ENCODE measurements at places on chromosomes 16 and 17. TPM values are rescaled to one million over a fixed set of nuclear protein-coding genes. Genes with fewer than 3 reads are reported as not detected.

DNA sequence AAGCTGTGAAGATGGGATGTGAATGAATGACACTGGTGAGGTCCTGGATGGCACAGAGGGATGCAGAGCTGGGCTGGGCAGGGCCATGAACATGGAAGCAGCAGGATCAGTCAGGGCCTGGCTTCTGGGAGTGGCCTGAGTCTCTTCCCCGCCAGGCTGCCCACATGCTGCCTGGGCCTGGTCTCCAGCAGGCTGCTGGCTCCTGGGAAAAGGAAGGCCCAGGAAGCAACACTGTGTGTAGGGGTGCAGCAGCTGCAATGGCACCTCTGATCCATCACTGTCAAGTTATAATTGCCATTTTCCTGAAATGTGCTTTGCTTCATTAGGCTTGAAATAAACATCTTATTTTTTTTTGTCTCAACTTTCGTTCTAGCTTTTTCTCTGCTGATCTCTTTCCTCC lies 260.2 kb upstream of the N4BP1 start:
- DNase-seq: no peak
- no peaks in the 10 kb centered on the region for H3K36me3 ChIP-seq
- H3K4me1 ChIP-seq: no peaks in the 10 kb centered on the region
- H3K4me3 ChIP-seq: no peak overlapping the region

DNA sequence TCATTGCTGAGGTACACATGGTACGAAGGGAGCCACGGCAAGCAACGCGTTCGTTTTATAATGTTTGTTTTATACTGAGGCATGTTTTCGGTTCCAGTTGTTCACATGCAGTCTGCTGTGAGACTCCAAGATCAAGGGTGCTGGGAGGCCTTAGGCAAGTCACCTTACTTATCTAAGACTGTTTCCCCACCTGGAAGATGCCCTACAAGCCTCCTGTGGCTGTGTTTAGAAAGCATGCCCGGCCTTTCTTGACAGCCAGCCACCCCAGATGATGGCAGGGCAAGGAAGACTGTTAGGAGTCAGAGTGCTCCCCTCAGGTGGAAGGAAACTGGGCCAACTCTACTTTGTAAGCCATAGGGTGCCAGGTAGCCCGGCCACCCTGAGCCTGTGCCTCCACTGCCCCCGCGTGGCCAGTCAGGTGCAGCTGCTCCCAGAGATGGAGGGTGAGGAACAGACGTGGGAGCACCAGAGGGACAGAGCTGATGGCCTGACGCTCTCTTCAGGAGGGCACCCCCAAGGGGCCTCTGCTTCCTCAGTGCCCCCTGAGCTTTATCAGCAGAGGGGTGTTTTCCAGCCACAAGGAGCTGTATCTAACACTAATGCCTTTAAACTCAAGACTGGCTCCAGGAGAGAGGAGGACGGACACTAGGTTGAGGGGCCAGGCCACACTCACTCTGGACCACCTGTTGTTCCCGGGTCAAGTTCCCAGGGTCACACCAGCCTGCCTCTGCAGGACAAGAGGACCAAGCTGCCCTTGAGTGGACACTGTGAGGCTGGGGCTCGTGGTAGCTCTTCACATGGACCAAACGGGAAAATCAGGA lies 5.4 kb downstream of the NAT9 start:
- no peaks in the 10 kb centered on the region for H3K4me1 ChIP-seq
- peak overlapping the region; percentile 14 for H3K27ac ChIP-seq
- peaks cover 81% of the 10 kb centered on the region for H3K36me3 ChIP-seq
- H3K4me3 ChIP-seq: no peak overlapping the region

DNA sequence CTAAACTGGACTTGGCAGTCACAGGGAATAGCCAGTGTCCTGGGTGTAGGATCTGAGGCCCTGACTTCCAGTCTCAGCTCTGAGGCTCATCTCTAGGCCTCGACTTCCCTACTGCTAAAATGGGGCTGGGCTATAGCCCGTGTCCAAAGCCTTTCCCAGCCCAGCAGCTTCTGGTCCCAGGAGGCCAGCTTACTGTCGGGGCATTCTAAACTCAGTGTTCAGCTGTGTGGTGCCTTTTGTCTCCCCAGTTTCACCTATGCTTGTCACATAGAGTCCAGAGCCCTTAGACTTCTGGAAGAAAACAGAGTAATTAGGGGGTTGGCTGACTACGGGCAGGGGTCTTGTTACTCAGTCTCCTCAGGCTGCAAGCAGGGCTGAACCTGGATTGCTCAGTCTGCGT lies 94.8 kb downstream of the WSCD1 start:
- H3K4me3 ChIP-seq: no peak overlapping the region
- H3K4me1 ChIP-seq: no peaks in the 10 kb centered on the region
- H3K27ac ChIP-seq: no peak overlapping the region
- DNase-seq: no peak
- peaks cover 21% of the 10 kb centered on the region for H3K27me3 ChIP-seq

DNA sequence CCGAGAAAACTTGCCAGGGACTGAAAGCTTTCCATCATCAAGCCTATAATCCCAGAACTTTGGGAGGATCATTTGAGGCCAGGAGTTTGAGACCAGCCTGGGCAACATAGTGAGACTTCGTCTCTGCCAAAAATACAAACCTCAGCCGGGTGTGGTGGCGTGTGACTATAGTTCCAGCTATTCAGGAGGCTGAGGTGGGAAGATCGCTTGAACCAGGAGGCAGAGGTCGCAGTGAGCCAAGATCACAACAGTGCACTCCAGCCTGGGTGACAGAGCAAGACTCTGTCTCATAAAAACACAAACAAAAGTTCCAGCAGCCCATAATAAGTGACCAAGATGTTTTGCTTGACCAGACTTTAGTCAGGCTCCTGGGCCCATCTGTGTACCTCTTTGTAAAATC lies 1.9 kb downstream of the MEAK7 start:
- no peaks in the 10 kb centered on the region for H3K27me3 ChIP-seq
- no peak for DNase-seq
- peaks cover 10% of the 10 kb centered on the region for H3K4me1 ChIP-seq

GRCh38 chr16:29694384-29695195 lies 15.6 kb downstream of the QPRT start:
- peaks cover 7% of the 10 kb centered on the region for H3K4me1 ChIP-seq
- H3K36me3 ChIP-seq: no peaks in the 10 kb centered on the region
- H3K27me3 ChIP-seq: no peaks in the 10 kb centered on the region
- H3K27ac ChIP-seq: no peak overlapping the region
- DNase-seq: no peak

DNA sequence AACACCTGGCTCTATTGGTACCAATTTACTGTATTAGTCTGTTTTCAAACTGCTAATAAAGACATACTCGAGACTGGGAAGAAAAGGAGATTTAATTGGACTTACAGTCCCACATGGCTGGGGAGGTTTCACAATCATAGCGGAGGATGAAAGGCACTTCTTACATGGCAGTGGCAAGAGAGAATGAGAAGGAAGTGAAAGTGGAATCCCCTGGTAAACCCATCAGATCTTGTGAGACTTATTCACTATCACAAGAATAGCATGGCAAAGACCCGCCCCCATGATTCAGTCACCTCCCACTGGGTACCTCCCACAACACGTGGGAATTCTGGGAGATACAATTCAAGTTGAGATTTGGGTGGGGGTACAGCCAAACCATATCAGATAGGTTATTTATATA lies 22.6 kb upstream of the GOSR1 start:
- no peaks in the 10 kb centered on the region for H3K4me1 ChIP-seq
- peaks cover 50% of the 10 kb centered on the region for H3K36me3 ChIP-seq
- no peak overlapping the region for H3K27ac ChIP-seq
- DNase-seq: no peak

DNA sequence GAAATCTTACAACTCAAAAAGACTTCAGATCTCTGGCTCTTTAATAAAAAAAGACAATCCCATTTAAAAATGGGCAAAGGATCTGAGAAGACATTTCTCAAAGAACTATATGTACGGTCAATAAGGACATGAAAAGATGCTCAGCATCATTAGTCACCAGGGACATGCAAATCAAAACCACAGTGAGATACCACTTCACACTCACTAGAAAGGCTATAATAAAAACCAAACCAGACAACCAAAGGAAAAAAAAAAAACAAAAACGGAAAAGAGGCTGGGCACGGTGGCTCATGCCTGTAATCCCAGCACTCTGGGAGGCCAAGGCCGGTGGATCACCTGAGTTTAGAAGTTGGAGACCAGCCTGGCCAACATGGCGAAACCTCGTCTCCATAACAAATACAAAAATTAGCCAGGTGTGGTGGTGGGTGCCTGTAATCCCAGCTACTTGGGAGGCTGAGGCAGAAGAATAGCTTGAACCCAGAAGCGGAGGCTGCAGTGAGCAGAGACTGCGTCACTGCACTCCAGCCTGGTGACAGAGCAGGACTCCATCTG lies 1.7 kb upstream of the NPIPB7 start:
- no peak overlapping the region for H3K27ac ChIP-seq
- no peak for DNase-seq
- no peaks in the 10 kb centered on the region for H3K4me1 ChIP-seq
- peaks cover 34% of the 10 kb centered on the region for H3K36me3 ChIP-seq
- H3K4me3 ChIP-seq: no peak overlapping the region

GRCh38 chr16:4682616-4683254 lies 10.6 kb upstream of the NUDT16L1 start:
- H3K27me3 ChIP-seq: no peaks in the 10 kb centered on the region
- no peak overlapping the region for H3K27ac ChIP-seq
- H3K36me3 ChIP-seq: peaks cover 8% of the 10 kb centered on the region
- H3K4me1 ChIP-seq: no peaks in the 10 kb centered on the region
- H3K4me3 ChIP-seq: no peak overlapping the region

GRCh38 chr17:6455321-6455705 lies 11.1 kb downstream of the PIMREG start:
- no peaks in the 10 kb centered on the region for H3K36me3 ChIP-seq
- H3K4me3 ChIP-seq: peak overlapping the region; percentile 35
- H3K27me3 ChIP-seq: peaks cover 18% of the 10 kb centered on the region
- peak; percentile 45 for DNase-seq
- peaks cover 16% of the 10 kb centered on the region for H3K4me1 ChIP-seq

GRCh38 chr16:19645557-19645981 lies 72.5 kb downstream of the KNOP1 start:
- no peak for DNase-seq
- no peak overlapping the region for H3K27ac ChIP-seq
- peaks cover 43% of the 10 kb centered on the region for H3K36me3 ChIP-seq
- peaks cover 6% of the 10 kb centered on the region for H3K4me1 ChIP-seq
- no peaks in the 10 kb centered on the region for H3K27me3 ChIP-seq
- no peak overlapping the region for H3K4me3 ChIP-seq

- no peak overlapping the region for H3K4me3 ChIP-seq
- peaks cover 18% of the 10 kb centered on the region for H3K4me1 ChIP-seq
These were observed 44.5 kb downstream of the LAT start for GRCh38 chr16:29029168-29029994.

- H3K27me3 ChIP-seq: no peaks in the 10 kb centered on the region
- H3K27ac ChIP-seq: peak overlapping the region; percentile 91
- DNase-seq: no peak
- H3K36me3 ChIP-seq: no peaks in the 10 kb centered on the region
- peaks cover 2% of the 10 kb centered on the region for H3K4me1 ChIP-seq
- H3K4me3 ChIP-seq: no peak overlapping the region
These were observed 658 bp downstream of the RABEP2 start for GRCh38 chr16:28924399-28924761.

- peaks cover 10% of the 10 kb centered on the region for H3K4me1 ChIP-seq
- H3K4me3 ChIP-seq: no peak overlapping the region
- peaks cover 33% of the 10 kb centered on the region for H3K27me3 ChIP-seq
- no peaks in the 10 kb centered on the region for H3K36me3 ChIP-seq
These were observed 82.6 kb downstream of the C16orf78 start for GRCh38 chr16:49455991-49456745.

- no peaks in the 10 kb centered on the region for H3K27me3 ChIP-seq
- no peak overlapping the region for H3K4me3 ChIP-seq
- H3K36me3 ChIP-seq: no peaks in the 10 kb centered on the region
- H3K27ac ChIP-seq: no peak overlapping the region
- DNase-seq: no peak
- no peaks in the 10 kb centered on the region for H3K4me1 ChIP-seq
These were observed 15.3 kb upstream of the SPAG9 start for GRCh38 chr17:51135956-51136355.

GRCh38 chr17:60594734-60595133 lies 5.3 kb upstream of the PPM1D start:
- DNase-seq: no peak
- no peak overlapping the region for H3K4me3 ChIP-seq
- no peaks in the 10 kb centered on the region for H3K4me1 ChIP-seq
- H3K27ac ChIP-seq: no peak overlapping the region
- H3K36me3 ChIP-seq: no peaks in the 10 kb centered on the region

DNA sequence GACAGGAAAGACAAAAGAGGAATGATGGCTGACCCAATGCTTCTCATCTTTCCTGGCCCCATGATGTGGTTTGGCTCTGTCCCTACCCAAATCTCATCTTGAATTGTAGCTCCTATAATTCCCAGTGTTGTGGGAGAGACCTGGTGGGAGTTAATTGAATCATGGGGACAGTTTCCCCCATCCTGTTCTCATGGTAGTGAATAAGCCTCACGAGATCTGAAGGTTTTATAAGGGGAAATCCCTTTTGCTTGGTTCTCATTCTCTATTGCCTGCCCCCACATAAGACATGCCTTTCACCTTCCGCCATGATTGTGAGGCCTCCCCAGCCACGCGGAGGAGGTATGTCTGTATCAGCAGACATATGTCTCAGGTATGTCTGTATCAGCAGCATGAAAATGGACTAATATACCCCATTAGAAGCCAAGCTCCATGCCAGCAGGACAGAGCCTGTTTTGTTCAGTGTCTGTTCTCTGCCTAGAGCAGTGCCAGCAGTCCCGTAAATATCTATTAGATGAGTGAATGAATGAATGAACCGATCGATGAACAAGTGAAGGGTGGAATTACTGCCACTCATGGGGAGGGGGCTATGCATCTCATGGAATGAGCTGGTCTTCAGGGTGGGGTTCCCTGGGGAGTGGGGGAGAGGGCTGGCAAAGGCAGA lies 304.4 kb downstream of the SOX9 start:
- H3K4me3 ChIP-seq: no peak overlapping the region
- DNase-seq: no peak
- H3K36me3 ChIP-seq: no peaks in the 10 kb centered on the region
- peaks cover 11% of the 10 kb centered on the region for H3K4me1 ChIP-seq
- H3K27ac ChIP-seq: no peak overlapping the region

GRCh38 chr17:73463821-73464220 lies 152.0 kb upstream of the CDC42EP4 start:
- H3K36me3 ChIP-seq: no peaks in the 10 kb centered on the region
- no peak overlapping the region for H3K27ac ChIP-seq
- no peak for DNase-seq
- H3K4me1 ChIP-seq: no peaks in the 10 kb centered on the region
- peaks cover 20% of the 10 kb centered on the region for H3K27me3 ChIP-seq

DNA sequence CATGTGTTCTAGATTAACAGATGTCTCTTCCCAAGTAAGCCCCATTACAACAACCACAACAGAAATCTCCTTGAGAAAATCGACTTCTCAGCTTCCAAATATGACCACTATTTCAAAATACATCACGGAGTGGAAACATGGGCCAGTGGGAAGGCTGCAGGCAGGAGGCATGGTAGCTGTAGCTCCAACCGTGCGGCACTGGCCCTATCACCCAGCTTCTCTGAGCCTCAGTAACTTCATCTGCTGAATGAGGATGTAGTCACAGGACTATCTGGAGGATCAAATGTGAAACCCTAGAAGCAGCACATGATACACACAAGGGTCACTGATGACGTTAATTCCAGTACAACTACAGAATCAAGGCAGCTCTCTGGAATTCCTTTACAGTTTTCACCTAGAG lies 112.2 kb downstream of the VPS53 start:
- no peaks in the 10 kb centered on the region for H3K27me3 ChIP-seq
- H3K4me3 ChIP-seq: no peak overlapping the region
- H3K4me1 ChIP-seq: no peaks in the 10 kb centered on the region
- no peak for DNase-seq

GRCh38 chr16:53529513-53529912 lies 26.5 kb upstream of the AKTIP start:
- no peaks in the 10 kb centered on the region for H3K27me3 ChIP-seq
- H3K27ac ChIP-seq: no peak overlapping the region
- H3K4me3 ChIP-seq: no peak overlapping the region
- peaks cover under 1% of the 10 kb centered on the region for H3K4me1 ChIP-seq

The CBX2 gene
- 0.70 TPM for total RNA-seq

The ITGAL gene
- 632 TPM for total RNA-seq

The FOXO3B gene
- total RNA-seq: 4.8 TPM

The SLC5A10 gene
- 0.09 TPM for total RNA-seq

The SNAI3 gene
- total RNA-seq: 20.4 TPM

The SLC7A5 gene
- total RNA-seq: 38.2 TPM

Data from T-cell (primary cell).